ENCODE measurements at places on chromosomes 16 and 17.

- no peak for DNase-seq
Measured at GRCh38 chr17:5588584-5588983, 4.3 kb upstream of the NLRP1 start.

DNA sequence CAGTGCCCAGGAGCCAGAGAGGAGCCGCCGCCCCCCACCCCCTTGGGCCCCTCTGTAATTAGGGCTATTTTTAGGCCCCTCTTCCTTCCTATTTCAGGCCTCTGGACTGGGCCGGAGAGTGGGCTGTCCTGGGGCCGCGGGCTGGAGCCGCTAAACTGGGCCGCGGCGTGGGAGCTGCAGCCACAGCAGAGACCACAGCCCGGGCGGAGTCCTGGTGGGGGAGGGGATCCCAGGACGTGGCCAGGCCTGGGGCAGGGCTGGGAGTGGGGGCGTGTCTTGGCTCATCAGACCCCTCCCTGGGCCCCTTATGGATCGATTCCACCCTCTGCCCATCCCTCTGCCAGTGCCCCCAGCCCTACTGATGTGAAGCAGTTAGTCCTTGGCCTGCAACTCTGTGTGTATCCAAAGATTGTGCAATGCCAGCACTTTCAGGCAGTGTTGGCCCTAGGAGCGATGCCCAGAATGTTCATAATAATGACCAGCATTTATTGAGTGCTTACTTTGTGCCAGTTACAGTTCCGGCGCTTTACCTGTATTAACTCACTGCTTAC lies 15.0 kb upstream of the TAC4 start:
- no peak for DNase-seq

DNA sequence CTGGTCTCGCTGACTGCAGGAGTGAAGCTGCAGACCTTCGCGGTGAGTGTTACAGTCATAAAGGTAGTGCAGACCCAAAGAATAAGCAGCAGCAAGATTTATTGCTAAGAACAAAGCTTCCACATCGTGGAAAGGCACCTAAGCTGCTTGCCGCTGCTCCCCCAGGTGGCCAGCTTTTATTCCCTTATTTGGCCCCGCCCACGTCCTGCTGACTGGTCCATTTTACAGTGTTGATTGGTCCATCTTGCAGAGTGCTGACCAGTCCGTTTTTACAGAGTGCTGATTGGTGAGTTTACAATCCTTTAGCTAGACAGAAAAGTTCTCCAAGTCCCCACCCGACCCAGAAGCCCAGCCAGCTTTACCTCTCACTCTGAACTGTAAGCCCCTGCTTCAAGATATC lies 227.8 kb downstream of the ABCC12 start:
- no peak for DNase-seq

DNA sequence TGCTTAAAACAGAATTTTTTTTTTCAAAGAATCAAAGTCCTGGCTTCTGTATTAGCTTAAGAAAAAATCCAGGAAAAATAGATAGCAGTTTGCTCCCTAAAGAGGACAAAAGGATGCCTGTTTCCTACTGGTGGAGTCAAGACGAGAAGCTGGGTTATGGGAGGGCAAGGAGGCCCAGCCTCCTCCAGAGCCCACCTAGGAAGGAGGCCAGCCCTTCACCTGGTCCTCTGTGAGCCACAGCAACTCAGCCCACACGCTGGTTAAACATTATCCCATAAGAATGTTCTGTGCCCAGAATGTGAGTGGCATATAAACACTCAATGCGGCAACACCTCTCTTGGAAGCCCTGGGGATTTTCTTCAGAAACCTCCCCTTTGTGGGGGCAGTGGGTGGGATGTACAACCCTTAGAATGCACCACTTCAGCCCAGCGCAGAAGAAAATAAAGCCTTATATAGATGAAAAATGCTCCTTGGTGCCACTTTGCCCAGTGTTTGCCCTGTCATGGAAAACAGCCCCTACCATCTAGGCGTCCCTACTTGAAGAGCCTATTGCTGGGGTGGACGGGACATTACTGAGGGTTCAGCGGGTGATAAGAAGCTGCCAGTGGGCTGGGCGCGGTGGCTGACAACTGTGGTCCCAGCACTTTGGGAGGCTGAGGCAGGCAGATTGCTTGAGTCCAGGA lies 48.0 kb downstream of the TEKT5 start:
- DNase-seq: no peak

DNA sequence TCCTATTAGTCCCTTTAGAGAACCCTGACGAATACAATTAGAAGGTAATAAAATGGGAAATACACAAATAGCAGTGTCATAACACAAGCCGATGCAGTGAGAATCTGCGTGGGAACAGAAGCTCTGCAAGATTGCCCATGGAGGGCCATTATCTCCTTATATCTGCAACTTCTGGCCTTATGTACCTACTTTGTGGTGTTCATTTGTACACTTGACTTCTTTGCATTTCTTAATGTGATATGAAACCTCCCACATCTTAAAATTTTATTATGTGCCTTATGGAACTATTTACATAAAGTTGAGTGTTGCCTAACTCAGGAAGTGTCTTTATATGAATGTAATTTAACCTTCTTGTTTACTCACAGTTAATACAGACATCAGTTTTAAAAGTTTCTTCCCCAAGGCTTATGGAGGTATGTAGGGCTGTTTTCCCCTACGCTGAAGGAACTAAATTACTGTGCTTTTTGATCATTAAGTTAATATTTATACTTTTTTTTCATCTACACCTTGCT lies 10.1 kb upstream of the TANC2 start:
- no peak for DNase-seq

DNA sequence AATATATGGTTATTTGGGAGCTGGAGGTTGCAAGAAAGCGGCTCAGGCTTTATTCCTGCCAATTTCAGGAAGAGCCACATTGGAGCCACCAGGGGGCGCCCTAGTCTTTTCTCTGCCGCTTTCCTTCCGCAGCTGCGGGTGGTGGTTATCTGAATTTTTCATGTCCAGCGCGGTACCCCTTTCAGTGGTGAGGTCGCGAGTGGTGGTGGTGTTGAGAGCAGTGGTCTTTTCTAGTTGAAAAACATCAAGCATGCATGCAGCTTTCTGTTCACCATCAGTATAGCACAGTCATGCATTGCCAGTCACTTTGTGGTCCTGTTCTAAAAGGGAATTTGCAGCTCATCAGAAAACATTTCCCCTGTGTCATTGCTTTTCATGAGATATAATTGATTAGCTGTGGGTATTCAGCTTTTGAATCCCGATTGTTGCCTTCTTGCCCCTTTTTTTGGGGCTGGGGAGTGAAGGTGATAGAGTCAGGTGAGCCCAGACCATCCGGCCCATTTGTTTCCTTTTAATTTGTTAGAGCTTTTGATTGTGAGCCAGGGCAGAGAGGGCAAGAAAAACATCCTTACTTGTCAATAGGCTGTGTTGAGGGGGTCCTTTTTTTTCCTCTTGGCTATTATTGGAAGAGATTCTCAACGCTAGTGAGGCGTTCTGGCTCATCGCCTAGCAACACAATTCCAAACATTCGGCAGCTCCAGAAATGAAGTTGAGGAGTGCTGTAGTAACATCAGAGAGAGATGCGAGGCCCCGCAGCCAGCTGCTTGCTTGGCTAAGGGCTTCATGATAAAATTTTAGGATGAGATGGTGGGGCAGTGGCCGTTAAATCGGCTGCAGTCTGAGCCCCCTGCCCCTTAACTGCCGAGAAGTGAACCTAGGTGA lies 119.0 kb downstream of the SNX29 start:
- peak; percentile 45 for DNase-seq

- DNase-seq: no peak
Measured at GRCh38 chr16:3180445-3180878, 7.5 kb upstream of the OR1F1 start.

DNA sequence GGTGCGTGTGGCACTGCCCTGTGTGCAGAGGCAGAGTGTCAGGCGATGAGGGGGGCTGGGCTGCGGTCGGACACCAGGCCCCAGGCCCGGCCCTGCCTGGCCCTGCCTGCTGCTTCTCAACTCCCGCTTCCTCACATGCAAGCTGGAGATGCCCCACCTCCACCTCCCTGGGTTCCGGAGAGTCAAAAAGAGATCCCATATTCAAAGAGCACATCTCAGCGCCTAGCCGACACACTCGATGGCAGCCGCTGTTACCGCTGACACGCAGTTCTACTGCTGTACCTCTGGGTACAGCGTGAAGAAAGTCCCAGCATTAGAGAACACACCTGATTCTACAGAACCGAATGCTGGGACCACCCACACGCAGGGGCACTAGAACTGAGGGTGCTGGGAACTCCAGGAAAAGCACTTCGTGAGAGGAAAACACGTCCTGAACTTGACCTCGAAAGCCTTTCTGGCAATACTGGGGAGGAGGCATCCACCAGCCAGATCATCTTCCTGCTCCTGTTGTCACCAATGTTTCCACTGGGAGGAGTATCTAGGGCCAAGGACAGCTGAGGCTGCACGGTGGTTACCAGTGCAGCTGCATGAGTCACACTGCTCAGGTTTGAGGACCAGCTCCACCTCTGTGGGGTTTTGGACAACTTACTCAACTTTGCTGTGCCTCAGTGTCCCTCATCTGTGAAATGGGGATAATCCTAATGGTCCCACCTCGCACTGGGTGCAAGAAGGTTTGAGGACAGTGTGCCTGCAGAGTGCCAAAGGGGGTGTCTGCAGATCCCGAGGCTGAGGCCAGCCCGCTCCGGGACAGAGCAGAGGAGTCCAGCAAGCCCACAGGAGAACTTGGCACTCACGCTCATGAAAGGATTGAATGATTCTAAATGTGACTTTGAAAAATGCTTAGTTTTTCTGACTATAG lies 100.4 kb upstream of the DNAH17 start:
- DNase-seq: no peak

GRCh38 chr17:67585077-67585602 lies 132.6 kb upstream of the NOL11 start:
- DNase-seq: no peak

DNA sequence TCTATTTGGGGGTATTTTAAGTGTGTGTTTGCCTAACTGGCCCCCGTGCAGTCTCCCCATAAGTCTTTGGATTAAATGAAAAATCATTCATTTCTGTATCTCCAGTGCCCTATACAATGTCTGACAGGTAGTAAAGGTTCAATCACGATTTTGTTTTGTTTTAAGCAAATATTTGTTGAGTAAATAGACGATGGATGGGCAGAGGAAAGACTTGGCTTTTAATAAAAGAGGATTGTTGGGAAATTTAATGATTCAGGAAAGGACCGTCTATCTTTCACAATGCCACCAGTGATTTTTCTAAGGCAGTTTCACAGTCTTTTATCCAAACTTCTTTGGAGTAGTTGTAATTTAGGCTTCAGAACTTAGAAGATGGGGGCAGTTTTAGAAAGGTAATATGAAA lies 636.6 kb upstream of the GOT2 start:
- DNase-seq: no peak

DNA sequence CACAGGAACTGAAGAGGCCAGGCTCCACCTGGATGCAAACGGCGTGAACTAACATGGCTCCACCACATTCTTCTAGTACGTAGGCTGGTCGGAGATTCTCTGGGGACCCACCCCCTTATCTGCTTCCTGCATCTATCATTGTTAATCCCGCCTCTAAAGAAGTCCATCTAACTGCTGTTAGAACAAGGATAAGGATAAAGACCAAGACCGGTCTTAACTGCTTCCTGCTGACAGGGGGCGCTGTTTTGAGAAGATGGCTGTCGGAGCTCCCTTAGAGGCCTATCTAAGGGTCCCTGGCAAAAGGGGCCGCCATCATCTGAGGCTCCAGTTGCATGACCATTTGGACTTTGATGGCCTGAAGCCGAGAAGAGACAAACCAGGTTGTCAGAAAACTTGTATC lies 25.8 kb upstream of the TNFSF12 start:
- DNase-seq: no peak

GRCh38 chr16:88785106-88785924 lies at the start of gene PIEZO1:
PIEZO1 (minus strand) TSS chr16:88785220; CDS start chr16:88784964, 256 bp downstream.
- peak; percentile 49 for DNase-seq

- DNase-seq: no peak
Measured at GRCh38 chr17:76940738-76941350, 72.6 kb downstream of the MGAT5B start.

- DNase-seq: peak; percentile 97
Measured at GRCh38 chr17:35022536-35023063, 40.9 kb downstream of the RFFL start.

- DNase-seq: no peak
Measured at GRCh38 chr17:3547628-3548027, 10.0 kb downstream of the TRPV3 start.

- peak; percentile 44 for DNase-seq
Measured at GRCh38 chr17:73710095-73710592, 65.9 kb upstream of the SDK2 start.

GRCh38 chr16:26668026-26668425 lies 398.7 kb upstream of the C16orf82 start:
- no peak for DNase-seq

- DNase-seq: no peak
Measured at GRCh38 chr17:8294814-8295316, 335 bp downstream of the SLC25A35 start.

- peak; percentile 55 for DNase-seq
Measured at GRCh38 chr17:81863123-81863675, 2.9 kb upstream of the P4HB start.

- no peak for DNase-seq
Measured at GRCh38 chr16:69924777-69925191, 26.4 kb upstream of the CLEC18A start.

GRCh38 chr17:15886804-15887203 lies 58.1 kb upstream of the ADORA2B start:
- no peak for DNase-seq

DNA sequence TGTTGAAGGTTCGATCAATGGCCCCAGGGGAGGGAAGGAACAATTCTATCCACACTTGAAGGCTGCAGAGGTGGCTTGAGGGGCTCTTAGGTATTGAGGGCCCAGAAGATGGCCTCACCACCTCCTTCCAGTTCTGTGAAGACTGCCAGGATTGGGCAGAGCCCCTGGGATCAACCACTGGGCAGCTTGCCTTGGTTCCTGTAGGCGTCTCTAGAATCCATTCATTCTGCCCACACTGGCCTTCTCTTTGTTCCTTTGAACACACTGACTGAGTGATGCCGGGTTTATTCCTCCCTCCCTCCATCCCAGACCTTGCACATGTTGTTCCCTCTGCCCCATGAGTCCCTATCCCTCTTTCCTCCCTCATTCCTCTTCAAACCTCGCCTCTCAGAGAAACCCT lies 50.5 kb downstream of the SYT17 start:
- no peak for DNase-seq

DNA sequence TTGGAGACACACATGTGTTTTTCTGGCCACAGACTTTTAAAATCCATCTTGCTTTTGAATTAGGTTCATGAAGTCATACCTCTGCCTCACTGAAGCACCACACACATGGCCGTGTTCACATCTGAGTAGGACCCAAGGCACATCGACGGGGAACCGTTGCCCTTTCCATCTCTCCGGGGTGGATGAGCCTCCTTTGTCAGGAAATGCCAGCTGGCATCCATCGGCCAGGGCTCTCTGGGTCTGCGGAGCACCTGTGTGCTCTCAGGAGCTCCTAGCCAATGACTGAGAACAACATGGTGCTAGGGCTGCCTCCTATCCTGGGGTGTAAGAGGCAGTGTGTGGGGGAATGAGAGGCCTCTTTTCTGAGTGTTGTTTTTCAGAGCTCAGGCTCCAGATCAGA lies 24.5 kb upstream of the NKD1 start:
- DNase-seq: no peak

- no peak for DNase-seq
Measured at GRCh38 chr16:84948851-84949610, 62.3 kb downstream of the ZDHHC7 start.

- no peak for DNase-seq
Measured at GRCh38 chr16:31135535-31136286, at the start of gene PRSS8. PRSS8 (minus strand) TSS chr16:31135727; CDS start chr16:31135498, 229 bp downstream.

GRCh38 chr17:60277258-60277657 lies 114.7 kb downstream of the USP32 start:
- DNase-seq: no peak

All from AML-193 (cell line).